ENCODE measurements at places on chromosomes 4 and X.
A peak's percentile ranks its signal among the peaks of the same experiment; 100 is the strongest.

GRCh38 chrX:24610516-24610915, 36.6 kb downstream of the PCYT1B start:
- no peak for DNase-seq

DNA sequence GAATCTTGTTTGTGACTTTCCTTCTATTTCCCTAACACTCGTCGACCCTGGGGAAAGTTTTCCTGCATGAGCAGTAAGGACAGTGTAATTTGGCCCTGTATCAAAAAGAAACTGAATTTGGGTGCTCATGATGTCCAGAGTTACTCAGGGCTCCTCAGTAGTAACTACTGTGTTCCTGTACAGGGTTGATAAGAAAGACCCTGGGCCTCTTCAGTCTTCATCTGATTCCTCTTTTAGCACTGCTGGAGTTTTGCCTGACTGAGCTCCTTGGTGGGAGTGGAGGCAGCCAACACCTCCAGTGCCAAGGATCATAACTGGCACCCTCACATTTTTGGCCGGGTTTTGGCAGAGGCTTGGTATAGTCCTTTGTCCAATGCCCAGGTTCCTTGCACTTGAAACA, 7.1 kb upstream of the AREG start:
- no peak for DNase-seq

- no peak for DNase-seq
These were observed 3.4 kb upstream of the PPID start for GRCh38 chr4:158726633-158727032.

DNA sequence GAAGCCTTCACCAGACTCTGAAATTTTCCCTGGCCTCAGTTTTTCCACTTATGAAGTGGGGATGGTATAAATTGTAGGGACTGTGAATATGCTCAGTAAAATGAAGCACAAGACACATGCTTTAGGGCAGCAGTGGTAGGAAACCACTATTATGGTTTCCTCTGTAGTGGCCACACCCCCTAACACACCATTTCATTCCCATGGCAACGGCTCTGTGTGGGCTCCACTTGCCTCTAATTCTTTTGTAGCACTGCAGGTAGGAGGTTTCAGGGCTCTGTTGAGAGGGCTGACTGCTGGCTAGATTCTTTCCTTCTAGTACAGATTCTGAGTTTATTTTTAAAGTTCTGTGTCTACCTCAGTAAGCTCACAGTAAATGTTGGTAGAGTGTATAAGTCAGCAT, 3.5 kb upstream of the VMA21 start:
- peak; percentile 87 for DNase-seq
